ENCODE measurements at places on chromosomes 2 and 18.
A peak's percentile ranks its signal among the peaks of the same experiment; 100 is the strongest.

DNA sequence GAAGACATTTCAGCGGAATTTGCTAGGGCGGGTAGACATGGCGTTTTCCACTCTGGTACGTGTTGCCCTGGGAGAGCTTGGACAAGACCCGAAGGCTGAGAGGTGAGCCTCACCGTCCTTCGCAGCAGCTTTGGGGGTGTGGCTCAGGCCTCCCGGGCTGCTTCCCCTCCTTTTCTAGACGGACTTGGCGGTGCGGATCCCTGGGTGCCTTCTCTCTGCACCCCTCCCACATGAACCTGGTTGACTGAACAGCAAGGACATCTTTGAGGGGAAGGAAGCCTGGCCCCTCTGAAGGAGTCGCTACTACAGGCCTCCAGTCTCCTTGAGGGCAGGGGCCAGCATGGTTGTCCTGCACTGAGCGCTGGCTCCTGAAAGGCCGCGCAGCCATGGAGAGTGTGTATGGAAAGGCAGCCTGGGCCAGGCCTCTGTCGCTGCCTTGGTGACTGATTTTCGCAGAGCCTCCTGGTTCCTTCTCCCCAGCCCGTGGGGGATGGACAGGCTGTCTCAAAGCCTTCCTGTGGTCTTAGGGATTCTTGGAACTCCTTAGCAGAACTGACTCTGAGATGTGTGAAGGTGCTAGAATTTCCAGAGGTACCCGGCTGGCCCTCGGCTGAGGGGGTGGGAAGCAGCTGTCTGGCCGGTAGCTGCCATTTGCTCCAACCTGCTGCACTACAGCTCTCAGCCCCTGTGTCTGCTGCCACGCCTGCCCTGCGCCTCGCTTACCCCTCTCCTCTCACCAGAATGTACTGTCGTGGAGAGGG, 9.9 kb downstream of the CNNM4 start:
- no peak for DNase-seq

GRCh38 chr18:62863579-62864001, 148.2 kb downstream of the PHLPP1 start:
- DNase-seq, result no peak

- no peak for DNase-seq
Observed at GRCh38 chr2:22829791-22830190, 555.2 kb upstream of the KLHL29 start.

GRCh38 chr18:79400591-79401381, 5.1 kb downstream of the NFATC1 start:
- no peak for DNase-seq

GRCh38 chr2:105338020-105338385, 663 bp downstream of the C2orf49 start:
- DNase-seq, result no peak

GRCh38 chr2:69138247-69138772, 125.3 kb downstream of the ANTXR1 start:
- no peak for DNase-seq

GRCh38 chr2:132757676-132758075, 87.7 kb upstream of the LYPD1 start:
- DNase-seq, result no peak

DNA sequence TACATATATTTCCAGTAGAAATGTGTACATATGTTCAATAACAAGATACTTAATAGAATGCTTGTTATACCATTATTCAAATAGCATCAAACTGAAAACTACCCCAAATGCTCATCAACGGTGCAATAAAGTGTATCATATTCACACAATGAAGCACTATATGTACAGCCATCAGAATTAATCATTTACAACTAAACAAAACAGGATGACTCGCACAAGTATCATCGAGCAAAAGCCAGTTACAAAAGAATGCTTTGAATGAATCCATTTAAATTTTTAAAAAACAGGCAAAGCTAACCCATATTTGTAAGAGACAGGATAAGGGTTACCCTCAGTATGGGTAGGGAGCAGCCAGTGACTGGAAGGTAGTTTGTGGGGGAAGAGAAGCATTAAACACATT, 132.8 kb upstream of the PDE1A start:
- DNase-seq, result no peak

- DNase-seq, result no peak
Observed at GRCh38 chr2:144322379-144322778, 197.5 kb downstream of the ZEB2 start.

- DNase-seq, result no peak
Observed at GRCh38 chr2:204615456-204615855, 70.2 kb downstream of the PARD3B start.

GRCh38 chr2:33859811-33860461, 260.8 kb upstream of the FAM98A start:
- no peak for DNase-seq

- no peak for DNase-seq
Observed at GRCh38 chr2:223959688-223960087, 2.4 kb downstream of the MRPL44 start.

GRCh38 chr2:238172439-238172838, 13.7 kb downstream of the ERFE start:
- DNase-seq, result no peak

DNA sequence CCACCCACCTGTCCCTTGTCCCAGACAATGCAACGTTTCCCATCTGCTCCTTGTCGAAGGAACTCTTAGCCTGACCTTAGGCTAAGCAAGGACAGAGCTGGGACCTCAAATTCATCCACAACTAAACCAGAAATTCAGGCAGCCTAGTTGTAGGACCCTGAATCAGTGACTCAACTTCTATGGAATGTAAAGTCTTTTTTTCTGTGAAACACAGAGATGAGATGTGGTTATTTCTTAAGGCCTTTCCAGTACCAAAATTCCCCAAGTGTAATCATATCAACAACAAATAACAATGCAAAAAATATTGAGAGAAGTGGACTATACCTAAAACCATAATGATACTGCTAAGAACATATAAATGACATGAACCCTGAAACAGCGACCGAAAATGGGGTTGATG, 46.7 kb downstream of the EN1 start:
- no peak for DNase-seq

DNA sequence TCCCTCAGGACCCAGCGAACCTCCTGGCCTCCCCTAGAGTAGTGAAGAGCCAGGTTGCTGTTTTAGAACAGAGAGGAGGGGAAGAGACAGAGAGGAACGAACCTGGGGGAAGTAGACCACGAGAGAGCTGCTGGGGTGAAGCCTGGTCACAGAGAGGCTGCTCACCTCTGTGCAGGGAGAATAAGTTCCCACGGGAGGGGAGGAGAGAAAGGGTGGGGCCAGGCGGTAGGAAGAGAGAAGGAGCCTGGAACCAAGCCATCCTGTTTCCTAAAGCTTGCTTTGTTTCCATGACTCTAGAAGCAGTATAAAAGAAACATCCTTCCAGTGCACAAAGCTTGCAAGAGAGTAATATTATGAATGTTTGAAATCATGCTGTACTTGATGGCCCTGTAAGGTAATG, 147.9 kb downstream of the MYT1L start:
- DNase-seq, result no peak

- no peak for DNase-seq
Observed at GRCh38 chr2:34529965-34530364, 930.9 kb upstream of the FAM98A start.

GRCh38 chr2:180583441-180584140, 396.8 kb upstream of the UBE2E3 start:
- no peak for DNase-seq

DNA sequence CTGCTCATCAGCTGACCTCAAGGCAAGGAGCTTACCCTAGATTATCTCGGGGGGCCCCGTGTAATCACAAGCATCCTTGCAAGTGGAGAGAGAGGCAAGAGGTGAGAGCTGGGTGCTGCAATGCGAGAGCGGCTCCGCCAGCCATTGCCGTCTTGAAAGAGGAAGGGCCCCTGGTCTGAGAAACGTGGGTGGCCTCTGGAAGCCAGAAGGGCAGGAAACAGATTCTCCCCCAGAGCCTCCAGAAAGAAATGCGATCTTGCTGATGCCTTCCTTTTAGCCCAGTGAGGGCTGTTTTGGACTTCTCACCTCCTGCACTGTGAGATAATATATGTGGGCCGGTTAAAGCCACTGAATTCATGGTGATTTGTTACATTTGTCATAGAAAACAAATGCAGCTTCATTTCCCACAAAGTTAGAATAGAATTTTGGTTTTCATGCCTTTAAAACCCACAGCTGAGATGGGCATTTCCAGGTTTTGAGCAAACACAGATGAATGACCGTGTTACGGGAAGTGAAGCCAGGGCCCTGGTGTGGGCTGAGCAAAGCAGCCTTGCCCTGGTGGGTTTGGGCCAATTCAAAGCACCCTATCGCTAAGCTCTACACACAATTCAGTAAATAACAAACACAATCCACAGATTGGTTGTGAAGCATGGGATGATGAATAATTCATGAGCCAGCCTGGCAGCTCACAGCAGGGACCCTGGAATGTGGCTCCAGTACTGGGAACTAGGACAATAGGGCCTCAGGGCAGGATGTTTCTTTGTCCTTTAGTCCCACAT, 319.9 kb upstream of the HS6ST1 start:
- DNase-seq, result peak; percentile 49

DNA sequence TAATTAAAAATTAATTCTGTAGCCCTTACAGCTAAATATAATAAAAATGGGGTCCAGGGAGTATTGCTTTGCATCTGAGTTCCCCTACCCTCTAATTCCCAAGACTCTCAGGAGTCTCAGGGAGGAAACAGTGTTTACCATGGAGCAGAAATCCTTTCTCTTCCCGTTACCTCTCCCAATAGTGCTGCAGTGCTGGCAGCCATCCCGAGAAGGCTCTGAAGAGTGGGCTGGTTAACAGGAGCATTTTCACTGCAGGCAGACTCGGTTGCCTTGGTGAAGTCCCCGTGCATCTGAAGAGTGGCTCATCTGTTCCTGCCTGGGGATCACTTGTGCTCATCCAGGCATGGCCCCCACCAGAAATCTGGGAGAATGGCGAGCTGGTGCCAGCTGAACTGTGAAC, 41.8 kb upstream of the TMEM178A start:
- DNase-seq, result peak; percentile 22

GRCh38 chr2:33395655-33396249, 80.7 kb upstream of the RASGRP3 start:
- DNase-seq, result no peak

GRCh38 chr2:40559175-40559574, 107.3 kb upstream of the SLC8A1 start:
- no peak for DNase-seq

DNA sequence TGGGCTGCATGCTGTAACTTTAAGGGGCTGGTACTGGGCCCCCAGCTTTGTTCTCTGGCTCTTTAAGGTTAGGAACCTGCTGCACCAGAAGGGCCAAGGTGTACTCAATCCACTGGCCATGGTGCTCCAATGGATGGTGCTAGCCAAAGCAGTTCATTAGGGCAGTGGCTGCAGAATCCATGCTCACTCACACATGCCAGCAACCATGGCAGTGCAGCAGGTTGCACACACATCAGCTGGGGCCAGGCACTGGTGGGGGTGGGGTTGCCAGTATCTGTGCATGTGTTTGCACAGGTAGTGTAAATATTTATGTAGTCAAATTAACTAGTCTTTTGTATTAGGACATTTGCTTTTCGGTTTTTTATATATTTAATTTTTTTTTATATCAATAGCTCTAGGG, 228.3 kb upstream of the EPC2 start:
- no peak for DNase-seq

GRCh38 chr18:79632765-79633164, 46.8 kb upstream of the CTDP1 start:
- DNase-seq, result no peak

GRCh38 chr2:30218338-30218713, 13.0 kb upstream of the LBH start:
- no peak for DNase-seq

GRCh38 chr18:9617006-9617542, 2.7 kb upstream of the PPP4R1 start:
- no peak for DNase-seq

DNA sequence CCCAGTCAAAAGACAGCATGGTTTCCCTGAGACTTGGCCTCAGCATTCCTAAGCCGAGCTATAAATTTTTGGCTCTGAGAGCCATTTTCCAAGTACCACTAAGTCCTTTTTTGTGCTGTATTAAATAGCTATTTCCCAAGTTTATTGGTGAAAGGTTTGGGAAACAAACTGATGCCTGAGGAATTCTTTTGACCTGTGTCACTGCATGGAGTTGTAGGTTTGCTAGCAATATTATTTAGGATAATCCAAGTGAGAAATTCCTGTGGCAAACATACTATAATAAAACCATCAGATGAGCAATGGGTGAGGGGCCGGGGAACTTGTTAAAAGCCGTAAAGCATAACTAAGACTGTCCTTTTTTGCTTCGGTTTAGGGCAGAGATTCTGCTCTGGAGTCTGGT, 28.4 kb downstream of the ARHGAP28 start:
- no peak for DNase-seq

GRCh38 chr2:149331023-149331400, 625 bp downstream of the LYPD6 start:
- no peak for DNase-seq

GRCh38 chr2:101775636-101776035, 78.1 kb downstream of the MAP4K4 start:
- DNase-seq, result no peak

- no peak for DNase-seq
Observed at GRCh38 chr18:46422552-46423055, 234.4 kb downstream of the LOXHD1 start.

DNA sequence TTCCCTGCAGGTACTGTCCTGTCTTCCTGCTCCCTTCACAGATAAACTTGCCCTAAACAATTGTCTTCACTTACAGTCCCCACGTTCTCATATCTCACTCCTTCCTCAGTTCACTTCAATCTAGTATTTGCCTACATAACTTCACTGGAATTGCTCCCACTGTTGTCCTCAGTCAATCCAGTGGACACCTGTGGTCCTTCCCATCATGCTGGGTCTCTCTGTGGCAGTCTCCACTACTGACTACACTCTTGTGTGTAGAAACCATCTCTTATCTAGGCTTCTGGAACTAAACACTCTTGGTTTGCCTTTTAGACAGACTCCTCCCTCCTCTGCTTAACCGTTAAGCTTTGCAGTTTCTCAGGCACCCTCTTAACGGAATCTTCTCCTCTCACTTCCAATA, 58.8 kb downstream of the COPS8 start:
- no peak for DNase-seq

DNA sequence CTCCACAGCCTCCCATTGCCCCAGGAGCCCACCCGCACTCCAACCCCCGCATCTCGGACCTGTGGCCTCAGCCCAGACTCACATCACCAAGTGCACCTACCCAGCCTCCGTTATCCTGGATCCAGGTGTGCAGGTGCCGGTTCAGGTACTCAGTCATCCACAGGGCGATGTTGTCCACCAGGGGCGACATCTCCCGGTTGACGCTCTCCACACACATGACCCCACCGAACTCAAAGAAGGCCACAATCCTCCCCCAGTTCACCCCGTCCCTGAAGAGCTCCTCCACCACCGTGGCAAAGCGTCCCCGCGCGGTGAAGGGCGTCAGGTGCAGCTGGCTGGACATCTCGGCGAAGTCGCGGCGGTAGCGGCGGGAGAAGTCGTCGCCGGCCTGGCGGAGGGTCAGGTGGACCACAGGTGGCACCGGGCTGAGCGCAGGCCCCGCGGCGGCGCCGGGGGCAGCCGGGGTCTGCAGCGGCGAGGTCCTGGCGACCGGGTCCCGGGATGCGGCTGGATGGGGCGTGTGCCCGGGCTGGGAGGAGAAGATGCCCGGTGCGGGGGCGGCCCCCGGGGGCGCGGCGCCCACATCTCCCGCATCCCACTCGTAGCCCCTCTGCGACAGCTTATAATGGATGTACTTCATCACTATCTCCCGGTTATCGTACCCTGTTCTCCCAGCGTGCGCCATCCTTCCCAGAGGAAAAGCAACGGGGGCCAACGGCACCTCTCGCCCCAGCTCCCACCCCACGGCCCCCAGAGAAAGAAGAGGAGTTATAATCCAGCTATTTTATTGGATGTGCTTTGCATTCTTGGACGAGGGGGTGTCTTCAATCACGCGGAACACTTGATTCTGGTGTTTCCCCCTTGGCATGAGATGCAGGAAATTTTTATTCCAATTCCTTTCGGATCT, 1.3 kb downstream of the BCL2 start:
- no peak for DNase-seq

- no peak for DNase-seq
Observed at GRCh38 chr2:180607514-180608049, 372.8 kb upstream of the UBE2E3 start.

All from anterior cingulate cortex (tissue), 58 donors.